Fibroblast of lung (primary cell): ENCODE measurements at places on chromosomes 2 and 18.

DNA sequence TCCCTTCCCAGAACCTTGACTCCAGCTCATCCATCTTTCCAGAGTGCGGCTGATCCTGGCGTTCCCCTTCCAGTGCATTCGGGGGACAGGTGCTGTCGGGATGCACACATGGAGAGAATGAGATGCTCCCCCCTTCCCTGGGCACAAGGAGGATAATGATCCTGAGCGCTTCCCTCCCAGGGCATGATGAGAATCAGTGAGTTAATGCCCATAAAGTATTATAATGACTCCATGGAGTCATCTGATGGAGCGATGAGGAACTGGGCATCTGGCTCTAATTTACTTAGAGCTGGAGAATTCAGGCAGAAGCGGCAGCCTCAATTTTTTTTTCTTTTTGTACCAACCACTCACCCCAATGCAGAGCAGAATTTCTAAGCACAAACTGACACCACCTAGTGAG, 79.6 kb upstream of the SKOR2 start:
- DNase-seq: no peak

- no peak for DNase-seq
Measured at GRCh38 chr2:85439986-85440385, 21.5 kb downstream of the SH2D6 start.

DNA sequence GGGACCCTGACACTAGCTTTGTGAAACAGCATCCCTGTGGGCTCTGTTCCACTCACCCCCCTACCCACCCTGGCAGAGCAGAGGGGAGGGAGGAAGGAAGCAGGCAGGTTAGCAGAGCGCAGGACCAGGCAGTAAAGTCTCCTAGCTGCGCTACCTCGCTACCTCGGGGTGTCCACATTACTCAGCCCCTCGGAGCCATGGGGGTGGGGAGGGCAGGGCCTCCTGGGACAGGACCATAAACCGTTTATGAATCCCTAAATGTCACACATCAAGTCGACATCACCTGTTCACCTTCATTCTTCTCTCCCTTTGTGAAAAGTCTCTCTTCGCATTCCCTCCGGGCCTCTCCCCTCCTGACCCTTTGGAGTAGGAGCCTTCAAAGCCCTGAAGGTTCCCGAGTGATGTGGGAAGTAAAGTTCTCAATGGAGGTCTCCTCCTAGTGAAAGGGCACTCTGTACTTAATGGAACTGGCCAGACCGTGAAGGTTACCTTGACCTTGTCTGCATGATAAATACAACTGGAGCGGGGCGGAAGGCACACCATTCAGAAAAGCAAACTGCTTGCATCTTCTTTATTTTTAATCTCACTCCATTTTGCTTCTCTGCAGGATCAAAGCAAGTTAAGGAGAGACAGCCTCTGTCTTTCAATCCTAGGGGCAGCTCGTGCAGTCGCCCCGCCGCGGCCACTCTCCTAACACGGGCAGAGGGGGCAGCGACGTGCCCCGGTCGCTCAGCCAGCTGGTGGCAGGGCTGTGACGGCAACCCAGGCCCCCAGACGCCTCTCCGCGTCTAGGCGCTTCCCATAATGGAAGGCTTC, 23.7 kb upstream of the SMAD7 start:
- DNase-seq: no peak

GRCh38 chr2:101545950-101546349, 71.0 kb upstream of the RFX8 start:
- DNase-seq: no peak

DNA sequence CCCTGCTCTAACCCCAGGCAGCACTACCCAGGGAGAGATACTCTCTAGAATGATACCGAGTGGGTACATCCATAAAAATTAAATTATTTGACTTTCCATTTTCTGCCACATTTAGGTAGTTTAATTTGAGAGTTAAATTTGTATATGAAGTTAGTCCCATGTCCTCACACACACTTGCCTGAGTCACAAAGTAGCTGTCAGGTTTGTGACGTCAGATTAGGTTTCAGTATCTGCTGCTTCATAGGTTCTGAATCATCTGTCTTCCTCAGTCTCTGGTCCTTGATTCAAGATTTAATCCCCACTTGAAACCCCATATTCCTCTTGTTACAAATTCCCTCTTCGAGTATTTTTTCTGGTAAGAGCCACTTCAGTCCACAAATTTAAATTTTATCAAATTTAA, 738.6 kb upstream of the FAM98A start:
- DNase-seq: no peak
